ENCODE measurements at places on chromosomes 6 and 20.

- DNase-seq, result no peak
These were observed 7.6 kb downstream of the CSNK2A1 start for GRCh38 chr20:535958-536357.

- DNase-seq, result no peak
These were observed 12.9 kb upstream of the TBC1D22B start for GRCh38 chr6:37244430-37245310.

DNA sequence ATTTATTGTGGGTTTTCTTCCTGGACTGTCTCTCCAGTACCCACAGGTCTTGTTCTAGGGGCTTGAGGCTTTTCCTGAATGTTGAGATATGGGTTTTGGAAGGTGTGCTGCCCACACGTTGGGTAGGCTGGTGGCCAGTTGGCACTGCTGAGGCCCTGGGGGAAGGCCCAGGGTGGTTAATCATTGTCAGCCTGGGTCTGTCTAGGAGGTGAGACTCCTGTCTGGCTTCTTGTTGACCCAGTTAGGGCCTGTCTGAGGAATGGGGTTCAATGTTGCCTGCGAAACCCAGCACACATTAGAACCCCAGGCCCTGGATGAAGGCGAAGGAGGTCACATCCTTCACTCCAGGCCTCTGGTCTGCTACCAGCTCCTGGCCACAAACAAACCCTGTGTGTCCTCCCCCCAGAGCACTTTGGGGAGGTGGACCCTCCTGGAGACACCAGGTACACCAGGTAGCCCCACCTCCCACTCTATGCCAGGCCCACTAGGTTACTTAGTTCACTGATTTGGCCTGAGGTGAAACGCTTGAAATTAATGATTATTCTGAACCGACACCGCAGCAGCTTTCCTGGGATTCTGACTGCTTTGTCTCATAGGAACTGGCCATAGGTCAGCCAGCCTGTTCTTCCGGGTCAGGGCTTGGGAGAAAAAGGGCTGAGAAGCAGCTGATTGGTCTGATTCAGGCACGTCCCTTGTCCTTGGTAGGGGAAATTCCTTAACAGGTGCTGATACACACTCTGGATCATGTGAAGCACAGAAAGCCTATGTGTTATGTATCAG is 15.2 kb downstream of the DNMT3B start:
- no peak for DNase-seq

- no peak for DNase-seq
These were observed at the start of gene BPIFB4 for GRCh38 chr20:33079259-33079658. Gene BPIFB4, plus strand, starts transcription at chr20:33079643. Its CDS starts 1,884 bp downstream, at chr20:33081527.

DNA sequence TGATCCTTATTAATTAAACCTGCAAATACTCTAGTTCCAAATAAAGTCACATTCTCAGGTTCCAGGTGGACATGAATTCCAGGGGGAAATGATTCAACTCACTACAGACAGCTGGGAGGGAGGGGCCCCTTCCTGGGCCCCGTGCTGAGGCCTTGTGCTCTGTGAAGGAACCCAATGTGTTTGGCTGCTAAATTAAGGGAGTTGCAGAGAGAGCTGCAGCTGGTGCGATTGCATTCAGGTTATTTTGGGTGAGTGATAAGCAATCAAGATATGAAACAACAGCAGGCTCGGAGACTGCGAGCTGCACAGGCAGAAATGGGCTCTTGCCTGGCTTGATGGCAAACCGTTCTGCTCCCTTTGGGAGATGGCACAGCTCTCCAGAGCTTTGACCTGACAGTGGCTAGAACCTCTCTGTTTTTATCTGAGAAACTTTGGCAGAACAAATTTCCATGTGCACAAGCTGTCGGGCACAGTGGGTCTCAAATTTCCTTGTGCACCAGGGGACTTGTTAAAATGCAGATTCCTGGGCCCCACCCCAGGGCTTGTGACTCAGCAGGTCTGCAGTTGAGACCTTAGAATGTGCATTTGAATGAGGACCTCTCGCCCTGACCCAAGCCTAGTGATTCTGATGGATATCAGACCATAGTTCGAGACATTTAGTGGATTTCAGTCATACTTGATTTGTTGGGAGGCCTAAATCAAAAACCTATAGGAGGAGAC is 9.8 kb downstream of the MAPK13 start:
- no peak for DNase-seq

DNA sequence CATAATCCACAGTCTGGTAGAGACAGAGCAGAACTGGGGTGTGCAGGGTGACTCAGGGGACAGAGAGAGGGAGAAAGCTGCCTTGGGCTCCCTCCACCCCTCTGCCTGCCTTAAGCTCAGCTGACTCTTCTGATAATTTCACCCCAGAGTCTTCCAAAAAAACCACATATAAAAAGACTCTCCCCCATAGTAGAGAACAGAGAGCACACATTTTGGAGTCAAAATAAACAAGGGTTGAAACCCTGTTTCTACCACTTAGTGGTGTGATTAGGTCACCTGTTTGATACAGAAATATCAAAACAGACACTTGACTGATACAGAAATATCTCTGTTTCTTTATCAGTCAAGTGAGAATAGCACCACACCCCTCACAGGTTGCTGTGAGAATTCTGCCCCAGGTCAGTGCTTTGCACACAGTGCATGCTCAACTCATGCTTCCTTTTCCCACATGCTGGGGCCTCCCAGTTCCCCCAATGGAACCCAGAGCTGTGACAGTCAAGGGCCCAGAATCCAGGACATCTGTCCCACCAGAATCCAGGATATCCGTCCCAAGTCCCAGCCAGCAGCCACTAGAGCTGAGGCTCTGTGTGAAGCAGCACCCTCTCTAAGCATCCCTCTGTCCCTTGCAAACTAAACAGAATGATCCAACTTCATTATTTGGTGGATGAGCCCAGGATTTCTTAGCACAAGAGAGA is 1.2 kb downstream of the TREML2 start:
- no peak for DNase-seq

DNA sequence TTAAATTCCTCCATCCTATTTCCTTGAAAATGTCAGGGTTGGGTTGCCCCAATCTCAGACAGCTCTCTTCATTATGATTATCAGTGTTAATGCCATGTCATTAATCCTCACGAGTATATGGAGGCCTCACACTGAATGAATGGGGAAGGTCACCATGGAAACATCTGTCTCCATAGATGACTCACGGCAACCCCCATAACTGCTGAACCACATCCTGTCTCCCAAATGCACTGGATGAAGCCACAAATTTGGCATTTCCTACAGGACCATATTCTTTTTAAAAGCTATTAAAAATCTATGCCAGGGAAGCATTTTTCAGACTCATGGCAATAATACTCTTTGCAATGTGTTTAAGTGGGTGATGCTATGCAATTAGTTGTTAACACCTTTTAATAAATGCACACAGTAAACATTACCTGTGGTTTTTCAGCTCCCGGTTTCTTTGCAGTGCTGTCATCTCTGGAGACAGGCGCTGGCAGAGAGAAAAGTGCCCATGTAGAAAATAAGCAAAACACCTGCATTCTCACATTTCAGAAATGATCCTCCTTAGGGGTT is 80.1 kb upstream of the PTPRK start:
- no peak for DNase-seq

DNA sequence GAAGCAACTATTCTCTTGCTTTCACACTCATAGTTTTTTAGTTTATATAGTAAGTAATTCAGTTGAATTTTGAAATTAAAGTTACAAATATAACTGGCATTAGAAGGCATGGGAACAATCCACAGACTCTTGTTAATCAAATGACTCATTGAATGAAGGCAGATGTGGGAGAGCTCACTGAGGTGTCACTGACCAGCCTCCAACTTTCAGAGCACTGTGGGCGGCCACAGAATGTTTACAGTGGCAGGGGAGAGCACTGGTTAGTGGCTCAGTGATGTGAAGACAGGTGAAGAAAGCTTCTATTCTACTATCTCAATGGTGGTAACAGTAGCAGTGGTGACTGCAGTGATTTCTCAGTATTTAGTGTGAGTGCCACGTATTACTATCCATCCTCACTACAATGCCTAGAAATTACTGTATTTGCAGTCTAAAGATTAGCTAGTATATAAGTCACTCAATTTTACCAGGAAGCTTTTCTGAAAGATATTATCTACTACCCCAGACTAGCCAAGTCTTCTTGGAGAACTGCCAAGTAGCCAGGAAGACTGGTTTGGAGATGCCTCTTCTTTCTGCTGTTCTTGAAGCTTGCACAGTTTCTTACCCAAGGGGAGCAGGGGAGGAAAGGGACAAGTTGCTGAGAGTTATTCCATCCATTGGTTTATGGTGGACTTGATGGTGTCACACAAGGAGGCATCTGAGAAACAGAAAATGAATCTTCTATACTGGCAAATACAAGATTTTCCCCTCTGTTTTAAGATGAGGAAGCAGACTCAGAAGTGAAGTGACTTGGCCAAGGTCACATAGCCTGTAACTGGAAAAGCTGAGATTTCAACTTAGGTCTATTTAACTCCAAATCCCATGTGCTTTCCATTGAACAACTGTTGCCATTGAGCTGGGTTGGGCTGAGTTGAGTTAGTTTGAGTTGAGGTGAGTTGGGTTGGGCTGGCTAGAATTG is 231.2 kb downstream of the ANKRD60 start:
- DNase-seq, result no peak

- no peak for DNase-seq
These were observed 80.8 kb downstream of the GMPR start for GRCh38 chr6:16318953-16319720.

DNA sequence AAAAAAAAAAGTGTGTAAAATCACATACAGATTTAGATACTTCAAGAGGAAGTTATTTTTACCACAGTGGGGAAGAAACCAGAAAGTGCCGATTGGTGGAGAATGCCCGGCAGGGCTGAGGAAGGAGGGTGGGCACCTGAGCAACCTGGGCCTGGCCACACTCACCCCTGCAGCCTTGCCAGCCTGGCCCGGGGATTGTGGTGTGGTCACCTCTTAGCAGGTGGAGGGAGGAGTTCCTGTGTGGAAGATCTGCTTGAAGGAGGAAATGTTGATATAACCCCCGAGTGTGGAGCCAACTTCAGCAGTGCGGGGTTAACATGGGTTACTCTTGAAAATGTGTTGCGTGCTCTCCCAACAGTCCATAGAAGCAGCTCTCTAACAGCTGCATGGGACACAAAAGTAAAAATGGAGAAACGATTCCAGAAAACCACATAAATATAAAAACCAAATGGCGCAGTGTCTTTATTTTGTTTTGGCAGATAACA is 14.7 kb downstream of the UST start:
- DNase-seq, result no peak

DNA sequence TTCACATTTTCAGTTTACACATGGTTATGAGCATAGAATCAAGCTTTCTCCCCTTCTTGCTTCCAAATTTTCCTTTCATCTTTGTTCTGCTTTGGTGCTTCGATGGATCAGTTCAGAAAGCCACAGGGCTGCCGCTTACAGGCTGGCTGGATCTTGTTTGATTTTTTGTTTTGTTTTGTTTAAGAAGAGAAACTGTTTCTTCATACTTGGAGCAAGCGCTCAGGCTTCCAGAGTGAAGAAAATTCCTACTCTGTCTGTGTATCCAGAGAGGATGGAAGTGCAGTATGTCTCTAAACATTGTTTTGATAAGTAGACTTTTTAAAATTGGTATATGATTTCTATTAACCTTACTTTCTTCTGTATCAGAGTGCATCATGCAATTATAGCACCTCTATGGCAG is 66.9 kb downstream of the ARID1B start:
- no peak for DNase-seq

- DNase-seq, result no peak
These were observed 18.5 kb downstream of the CITED2 start for GRCh38 chr6:139355777-139356445.

DNA sequence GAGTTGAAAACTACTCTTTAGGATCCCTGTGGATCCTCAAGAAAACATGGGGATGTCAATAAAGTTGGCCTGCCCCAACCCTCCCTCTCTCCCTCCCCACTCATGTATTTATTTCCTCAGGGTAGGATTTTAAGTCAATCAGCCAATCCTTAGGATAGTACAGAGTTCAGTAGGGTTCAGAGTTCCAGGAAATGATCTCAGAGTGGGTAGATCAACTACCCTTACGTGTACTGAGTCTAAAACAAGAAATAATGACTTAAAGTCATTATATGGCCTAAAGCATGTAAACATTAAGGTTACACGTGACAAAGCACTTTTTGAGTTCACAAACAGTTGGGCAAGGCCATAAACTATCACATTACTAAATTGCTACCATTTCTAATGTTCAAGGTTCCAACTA is 47.2 kb upstream of the REV3L start:
- no peak for DNase-seq

DNA sequence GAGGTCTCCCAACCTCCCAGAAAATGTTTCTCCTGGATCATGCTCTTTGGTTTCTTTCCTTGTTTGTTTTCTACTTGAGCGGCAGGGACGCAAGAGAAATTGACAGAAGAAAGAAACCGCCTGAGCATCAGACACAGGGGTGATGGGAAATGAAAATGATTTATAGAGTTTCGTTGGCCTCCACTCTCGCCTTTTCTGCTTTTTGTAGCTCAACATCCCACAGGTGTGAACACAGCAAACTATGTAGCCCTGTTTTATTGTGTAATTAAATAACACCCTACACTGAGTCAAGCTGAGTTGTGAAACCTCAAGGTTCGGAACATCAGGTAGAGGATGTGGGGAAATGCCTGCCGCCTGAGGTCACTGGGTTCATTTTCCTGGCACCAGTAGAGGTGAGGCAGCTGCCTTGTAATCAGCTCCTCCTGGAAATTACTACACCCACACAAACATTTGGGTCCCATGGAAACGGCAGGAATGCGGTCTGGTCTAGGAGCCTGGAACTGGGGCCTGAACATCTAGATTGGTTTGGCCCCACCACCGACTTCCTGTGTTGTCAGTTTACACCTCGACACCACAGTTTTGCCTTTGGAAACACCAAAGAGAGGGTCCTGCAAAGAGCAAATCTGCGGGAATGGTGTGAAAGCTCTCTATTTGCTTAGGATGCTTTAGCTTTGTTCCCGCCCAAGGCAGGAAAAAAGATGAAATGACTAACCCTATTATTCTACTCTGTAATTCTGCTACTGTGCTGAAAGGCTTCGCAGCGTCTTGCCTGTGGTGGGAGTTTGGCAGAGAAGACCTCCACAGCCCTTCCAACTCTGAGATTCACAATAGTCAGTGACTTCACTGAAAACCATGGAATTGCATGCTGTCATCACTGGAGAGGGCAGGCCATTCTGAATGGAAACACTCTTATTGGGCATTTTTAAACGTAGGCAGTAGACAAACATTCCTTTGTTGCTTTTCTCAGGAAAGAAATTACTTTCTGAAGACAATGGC is 53.0 kb downstream of the ADAT2 start:
- no peak for DNase-seq

- DNase-seq, result no peak
These were observed 11.0 kb downstream of the RMND1 start for GRCh38 chr6:151440930-151441329.

GRCh38 chr6:167530951-167531350 is 206.1 kb downstream of the TTLL2 start:
- DNase-seq, result no peak

GRCh38 chr6:109024368-109024767 is 70.3 kb downstream of the SESN1 start:
- DNase-seq, result no peak

DNA sequence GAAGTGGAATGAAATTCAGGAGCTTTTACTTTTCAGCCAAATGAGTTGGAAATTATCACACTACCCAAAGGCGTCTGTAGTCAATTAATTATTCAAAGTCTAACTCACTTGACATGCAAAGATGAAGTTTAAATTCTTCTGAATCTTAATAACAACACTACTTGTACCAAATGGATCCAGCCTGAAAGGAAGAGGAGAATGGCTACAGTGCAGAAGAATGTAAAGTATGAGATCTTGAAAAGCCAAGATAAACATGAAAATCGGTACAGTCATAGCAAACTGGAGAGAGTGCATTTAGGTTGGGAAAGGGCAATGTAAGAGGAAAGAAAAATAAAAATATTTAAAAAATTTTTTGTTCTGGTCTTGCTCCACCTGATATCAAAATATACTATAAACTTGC is 195.5 kb downstream of the SIM1 start:
- DNase-seq, result no peak
